ENCODE measurements at places on chromosomes 1 and 21.

DNA sequence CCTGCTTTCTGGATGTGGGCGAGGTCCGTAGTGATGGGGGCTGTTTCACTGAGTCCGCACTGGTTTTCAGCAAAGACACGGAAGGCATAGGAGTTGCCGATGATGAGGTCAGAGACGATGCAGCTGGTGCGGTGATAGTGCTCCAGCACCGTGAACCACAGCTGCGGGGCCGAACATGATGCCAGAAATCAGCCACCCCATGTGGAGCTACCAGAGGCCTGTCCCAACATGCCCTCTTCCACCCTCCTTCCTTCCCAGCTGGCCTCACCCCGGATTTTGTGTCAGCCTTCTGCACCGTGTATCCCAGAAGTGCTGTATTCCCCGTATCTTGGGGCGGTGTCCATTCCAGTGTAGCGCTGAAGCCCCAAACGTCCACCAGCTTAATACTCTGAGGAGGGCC, 10.0 kb downstream of the MYBPHL start:
- no peak for DNase-seq

DNA sequence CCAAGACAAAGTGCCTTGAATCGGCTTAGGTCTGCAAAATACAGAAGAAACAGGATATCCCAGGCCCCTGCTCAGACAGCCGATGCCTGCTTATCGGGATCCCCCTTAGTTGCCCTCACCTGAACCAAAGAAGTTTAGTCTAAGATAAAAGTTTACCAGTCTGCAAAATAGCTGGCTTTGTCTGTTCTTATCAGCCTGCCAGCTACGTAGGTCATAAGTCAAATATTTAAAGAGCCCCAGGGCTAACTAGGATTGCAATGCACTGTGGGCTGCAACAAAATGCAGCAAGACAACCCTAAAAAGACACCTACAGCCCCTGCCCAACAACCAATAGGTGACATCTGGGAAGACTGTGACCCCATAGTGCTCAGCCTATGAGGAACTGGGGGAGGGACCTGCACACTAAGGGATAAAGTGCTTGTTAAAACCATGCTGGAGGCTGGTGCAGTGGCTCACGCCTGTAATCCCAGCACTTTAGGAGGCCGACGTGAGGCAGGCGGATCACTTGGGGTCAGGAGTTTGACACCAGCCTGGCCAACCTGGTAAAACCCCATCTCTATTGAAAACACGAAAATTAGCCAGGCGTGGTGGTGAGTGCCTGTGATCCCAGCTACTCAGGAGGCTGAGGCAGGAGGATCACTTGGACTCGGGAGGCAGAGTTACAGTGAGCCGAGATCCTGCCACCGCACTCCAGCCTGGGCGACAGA, 27.4 kb downstream of the LRRC3 start:
- no peak for DNase-seq

DNA sequence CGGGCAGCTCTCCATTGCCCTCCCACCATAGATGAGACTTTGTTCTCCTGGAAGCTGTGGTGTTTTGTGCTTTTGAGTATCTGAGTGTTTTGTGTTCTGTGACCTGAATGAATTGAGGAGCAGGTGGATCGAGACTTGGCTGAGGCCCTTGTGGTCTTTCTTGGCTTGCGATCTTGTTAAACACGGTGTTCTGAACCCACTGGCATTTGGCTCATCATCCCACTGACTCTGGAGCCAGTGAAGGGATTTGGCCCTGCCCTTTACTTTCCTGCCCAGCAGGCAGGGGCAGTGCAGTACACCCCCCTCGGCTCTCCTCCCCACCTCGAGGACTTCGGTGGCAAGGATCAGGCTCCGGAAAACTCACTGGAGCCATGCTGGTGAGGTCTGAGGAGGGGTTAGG, 30.6 kb downstream of the PKNOX1 start:
- DNase-seq, result no peak

GRCh38 chr1:198622001-198622400, 16.8 kb upstream of the PTPRC start:
- DNase-seq, result no peak

- no peak for DNase-seq
Observed at GRCh38 chr1:204344665-204345355, 14.9 kb downstream of the PLEKHA6 start.

GRCh38 chr1:24501371-24502064, 1.1 kb upstream of the RCAN3 start:
- no peak for DNase-seq

DNA sequence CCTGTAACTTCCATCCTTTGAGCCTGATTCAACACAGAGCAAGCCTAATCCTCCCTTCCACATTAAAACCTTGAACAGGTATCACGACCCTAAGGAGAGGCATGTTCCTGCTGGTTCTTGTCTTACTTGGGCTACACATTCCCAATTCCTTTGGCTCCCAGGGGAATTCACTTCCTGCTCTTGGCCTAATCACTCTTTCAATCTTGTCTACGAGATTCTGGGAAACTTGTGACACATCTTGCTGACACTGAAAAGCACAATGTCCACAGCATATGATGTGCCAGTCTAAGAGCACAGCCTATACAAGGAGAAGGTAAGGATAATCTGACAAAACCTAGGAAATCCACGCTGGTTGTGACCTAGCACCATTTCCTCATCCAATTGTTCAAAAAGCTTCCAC, 163.9 kb downstream of the GABPA start:
- no peak for DNase-seq

DNA sequence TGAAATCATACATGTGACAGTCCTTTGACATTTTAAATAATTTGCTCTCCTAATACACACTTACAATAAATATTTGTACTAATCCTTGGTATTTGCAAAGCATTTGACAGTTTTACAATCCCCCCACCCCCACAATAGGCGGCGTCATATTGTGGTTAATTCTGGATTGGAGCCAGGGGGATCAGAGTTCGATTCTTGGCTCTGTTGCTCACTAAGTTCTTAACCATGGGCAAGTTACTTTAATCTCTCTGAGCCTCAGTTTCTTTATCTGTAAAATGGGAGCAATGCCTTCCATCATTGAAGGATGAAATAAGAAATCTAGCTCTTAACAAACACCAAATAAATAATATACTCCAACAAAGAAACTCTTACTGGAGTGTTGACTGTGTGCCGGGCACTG, 23.8 kb downstream of the CACNA1S start:
- DNase-seq, result no peak

GRCh38 chr21:26437326-26438009, 135.6 kb downstream of the CYYR1 start:
- DNase-seq, result no peak

- no peak for DNase-seq
Observed at GRCh38 chr1:93296555-93297154, 49.1 kb upstream of the DR1 start.

GRCh38 chr1:212718499-212718898, 18.9 kb upstream of the BATF3 start:
- DNase-seq, result no peak

DNA sequence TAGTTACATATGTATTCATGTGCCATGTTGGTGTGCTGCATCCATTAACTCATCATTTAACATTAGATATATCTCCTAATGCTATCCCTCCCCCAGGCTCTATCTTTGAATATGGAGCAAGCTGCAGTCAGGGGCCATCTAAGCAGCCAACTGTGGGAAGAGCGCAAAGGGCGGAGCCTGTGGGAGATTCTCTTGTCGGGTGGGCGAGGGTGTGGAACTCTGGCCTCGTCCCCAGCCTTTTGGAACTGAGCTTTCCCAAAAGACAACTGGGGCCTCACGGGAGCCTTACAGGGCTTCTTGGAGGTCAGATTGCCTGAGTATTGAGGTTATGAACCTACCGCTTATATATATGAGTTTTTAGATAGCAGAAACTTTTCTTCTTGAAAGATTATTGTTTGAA, 117.2 kb downstream of the HHAT start:
- no peak for DNase-seq

DNA sequence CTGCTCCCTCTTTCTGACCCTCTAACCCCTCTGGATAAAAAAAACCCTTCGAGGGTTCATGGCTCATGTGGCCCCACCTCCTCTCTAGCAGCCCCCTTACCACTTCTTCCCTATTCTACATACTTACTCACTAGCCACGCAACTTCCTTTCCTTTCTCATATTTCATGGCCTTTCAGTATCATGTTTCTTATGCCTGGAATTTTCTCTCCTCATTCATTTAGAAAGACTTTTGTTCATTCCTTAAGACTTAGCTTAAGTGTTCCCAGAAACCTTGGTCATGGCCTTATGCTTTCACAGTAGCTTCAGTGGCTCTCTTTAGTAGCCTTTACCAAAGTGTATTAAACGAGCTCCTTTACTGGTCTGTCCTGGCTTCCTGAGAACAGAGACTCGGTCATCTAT, 6.1 kb downstream of the ACP6 start:
- DNase-seq, result no peak

DNA sequence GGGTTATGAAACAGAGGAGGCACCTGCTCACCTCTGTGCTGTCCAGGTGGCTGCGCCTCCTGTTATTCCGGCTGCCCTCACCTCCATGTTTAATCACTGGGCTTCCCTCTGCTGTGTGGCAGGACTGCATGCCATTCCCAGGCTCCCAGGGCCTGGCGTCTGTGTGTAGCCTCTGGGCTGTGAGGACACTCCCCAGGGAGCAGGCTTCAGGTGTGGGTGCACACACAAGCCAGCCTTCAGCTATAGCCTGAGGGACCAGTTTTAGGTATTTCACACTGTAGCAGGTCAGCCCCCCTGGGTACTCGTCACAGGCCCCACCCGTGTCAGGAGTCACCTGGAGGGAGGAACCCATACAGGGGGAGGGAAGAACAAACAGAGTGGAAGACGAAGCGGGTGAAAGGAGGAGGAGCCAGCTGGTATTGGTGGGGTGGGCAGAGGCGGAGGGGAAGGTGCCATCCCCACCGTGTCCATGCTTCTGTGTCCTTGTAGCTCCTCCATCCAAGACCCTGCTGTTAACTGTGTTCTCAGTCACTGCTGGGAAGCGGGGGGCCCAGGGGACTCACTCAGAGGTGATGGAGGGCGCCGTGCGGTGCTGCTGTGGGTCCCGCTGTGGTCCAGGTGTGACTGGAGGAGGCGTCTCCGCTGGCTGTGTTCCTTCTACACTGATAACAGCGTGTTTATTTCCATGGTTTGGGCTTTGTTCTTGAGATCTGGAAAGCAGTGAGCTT, 158.6 kb downstream of the PGBD5 start:
- DNase-seq, result no peak

DNA sequence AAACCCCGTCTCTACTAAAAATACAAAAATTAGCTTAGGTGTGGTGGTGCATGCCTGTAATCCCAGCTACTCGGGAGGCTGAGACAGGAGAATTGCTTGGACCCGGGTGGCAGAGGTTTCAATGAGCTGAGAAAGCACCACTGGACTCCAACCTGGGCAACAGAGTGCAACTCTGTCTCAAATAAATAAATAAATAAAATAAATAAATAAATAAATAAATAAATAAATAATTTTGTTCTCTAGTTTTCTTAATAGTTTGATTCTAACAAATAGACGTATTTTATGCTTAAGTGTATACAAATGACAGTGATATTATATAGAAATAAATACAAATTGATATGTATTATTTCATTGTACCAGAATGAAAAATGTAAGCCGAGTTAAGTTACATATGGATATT, 339.9 kb upstream of the OLFM3 start:
- DNase-seq, result no peak

DNA sequence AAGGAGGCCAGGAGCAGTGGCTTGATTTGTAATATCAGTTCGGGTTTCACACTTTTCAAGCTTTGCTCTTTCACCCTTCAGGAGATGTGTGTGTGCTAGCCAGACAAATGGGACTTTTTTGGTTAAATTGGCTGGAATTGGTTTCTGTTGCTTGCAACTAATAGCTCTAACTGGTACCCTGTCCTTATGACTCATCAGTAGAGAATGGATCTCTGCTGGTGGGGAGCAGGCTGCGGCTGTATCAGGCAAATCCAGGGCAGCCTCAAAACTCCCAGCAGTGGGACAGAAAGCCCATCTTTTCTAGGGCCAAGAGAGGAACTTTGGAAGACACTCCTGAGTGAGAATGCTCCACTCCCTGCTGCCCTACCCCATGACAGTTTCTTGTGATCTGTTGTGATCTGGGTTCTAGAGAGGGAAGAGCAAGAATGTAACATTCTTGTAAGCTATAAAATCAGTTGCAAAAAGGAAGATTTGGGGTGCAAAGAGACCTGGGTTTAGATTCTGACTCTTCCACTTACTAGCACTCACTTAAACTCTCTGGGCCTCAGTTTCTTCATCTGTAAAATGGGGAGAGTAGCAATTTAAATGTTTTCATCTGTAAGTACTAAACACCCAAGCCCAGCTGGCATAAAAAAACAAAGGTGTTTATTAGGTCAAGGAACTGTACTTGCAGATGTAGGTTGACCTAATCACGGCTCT, 257.0 kb upstream of the TMEM51 start:
- no peak for DNase-seq

- no peak for DNase-seq
Observed at GRCh38 chr1:241999026-241999425, at the start of gene MAP1LC3C. Gene MAP1LC3C, minus strand, starts transcription at chr1:241999098. Its CDS starts 90 bp downstream, at chr1:241999008.

- no peak for DNase-seq
Observed at GRCh38 chr1:201418461-201418860, 3.1 kb downstream of the TNNI1 start.

- no peak for DNase-seq
Observed at GRCh38 chr1:176866011-176866714, 298.3 kb downstream of the ASTN1 start.

- DNase-seq, result no peak
Observed at GRCh38 chr1:195697130-195697529, 911.1 kb downstream of the KCNT2 start.

- DNase-seq, result no peak
Observed at GRCh38 chr1:217534566-217534965, 96.3 kb downstream of the GPATCH2 start.

DNA sequence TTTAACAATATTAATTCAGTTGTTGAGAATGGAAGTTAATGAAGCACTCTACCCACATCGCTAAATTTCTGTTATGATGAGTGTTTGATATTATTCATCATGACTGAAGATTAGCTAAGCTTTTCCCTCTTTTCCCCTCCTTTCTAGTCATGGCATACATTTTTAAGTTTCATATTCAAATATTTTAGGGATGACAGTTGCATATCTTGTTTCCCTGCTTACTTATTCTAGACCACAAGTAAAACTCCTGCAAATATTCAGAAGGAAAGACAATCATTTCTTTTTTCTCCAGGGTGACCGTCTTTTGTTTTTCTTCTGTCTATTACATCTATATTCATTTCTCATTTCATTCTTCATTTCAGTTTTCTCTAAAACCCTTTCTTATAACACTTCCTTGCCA, 906.0 kb downstream of the ADGRL2 start:
- no peak for DNase-seq

GRCh38 chr1:202551683-202552082, 158.6 kb downstream of the SYT2 start:
- peak; percentile 81 for DNase-seq

- no peak for DNase-seq
Observed at GRCh38 chr1:113861641-113862040, 9.9 kb downstream of the PTPN22 start.

Data from DMS79 (cell line).